ENCODE measurements at places on chromosomes 7 and 10.

GRCh38 chr10:271722-272121, 136.5 kb downstream of the ZMYND11 start:
- DNase-seq, result no peak

GRCh38 chr7:74006451-74007241, 21.3 kb upstream of the ELN start:
- no peak for DNase-seq

DNA sequence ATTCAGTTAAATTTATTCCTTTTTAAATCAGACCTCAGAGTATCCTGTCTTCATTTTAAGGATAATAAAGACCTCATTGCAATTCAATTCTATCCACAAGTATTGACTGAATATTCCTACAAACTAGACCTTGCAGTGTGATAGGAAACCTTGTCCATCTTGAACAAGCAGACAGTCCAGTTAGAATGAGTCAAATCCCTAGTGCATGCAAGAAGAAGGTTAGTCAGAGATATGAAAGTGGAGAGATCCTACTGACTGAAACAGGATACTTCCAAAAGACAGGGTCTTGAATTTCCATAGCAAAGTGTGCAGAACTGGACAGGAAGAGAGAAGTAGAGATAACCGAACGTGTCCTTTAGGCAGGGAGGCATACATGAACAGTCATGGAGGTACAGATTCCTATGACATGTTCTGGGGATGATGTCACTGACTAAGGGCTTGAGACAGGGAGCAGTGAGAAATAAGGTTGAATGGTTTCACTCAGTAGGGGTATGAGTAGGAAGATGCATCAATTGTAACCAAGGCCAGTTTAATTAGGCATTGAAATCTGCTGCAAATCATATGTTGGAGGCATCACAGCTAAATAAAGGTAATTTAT, 45.2 kb downstream of the PPP1R3A start:
- DNase-seq, result no peak

- peak; percentile 98 for DNase-seq
Observed at GRCh38 chr10:103696411-103697145, 158.8 kb downstream of the SH3PXD2A start.

- no peak for DNase-seq
Observed at GRCh38 chr10:1293157-1293556, 237.0 kb downstream of the WDR37 start.

DNA sequence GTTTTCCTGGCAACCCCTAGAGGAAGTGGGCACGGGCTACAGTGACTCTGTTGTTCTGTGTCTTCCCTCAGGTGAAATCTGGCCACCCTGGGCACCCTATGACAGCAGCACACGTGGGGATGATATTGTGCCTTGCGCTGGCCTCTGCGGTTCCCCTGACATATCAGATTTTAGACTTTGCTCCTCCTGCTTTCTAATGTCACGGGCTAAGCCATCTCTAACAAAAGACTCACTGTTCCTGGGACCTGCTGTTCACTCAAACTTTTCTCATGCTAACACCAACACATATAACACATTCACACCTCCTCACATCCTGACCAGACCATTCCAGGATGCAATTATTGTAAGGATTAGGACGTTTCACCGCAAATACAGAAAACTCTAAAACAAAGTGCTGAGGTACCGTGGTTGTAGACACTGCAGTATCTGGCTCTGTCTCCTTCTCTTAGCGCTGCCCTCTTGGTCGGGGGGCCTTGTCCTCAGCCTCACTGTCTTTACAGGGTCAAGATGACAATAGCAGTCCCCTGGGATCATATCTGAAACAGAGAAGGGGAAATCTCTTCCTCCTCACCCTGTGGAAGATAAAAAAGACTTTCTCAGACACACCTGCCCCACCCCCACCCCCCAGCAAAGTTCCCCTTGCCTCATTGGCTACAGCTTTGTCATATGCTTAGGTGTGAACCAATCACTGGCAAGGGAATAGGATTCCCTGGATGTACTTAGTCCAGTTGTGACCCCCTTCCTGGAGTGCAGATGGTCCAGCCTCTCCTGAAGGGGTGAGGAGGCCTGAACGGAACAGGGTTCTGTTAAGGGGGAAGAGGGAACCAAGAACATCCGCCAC, 14.1 kb downstream of the CHN2 start:
- no peak for DNase-seq
